Stimulated activated CD4-positive, alpha-beta T cell treated with anti-CD3 and anti-CD28 coated beads, Interleukin-1b, Interleukin-23, amount 100 ng/mL, for 1 hour (primary cell): ENCODE measurements at places on chromosomes 4 and X.

GRCh38 chrX:44459501-44459900 lies 83.2 kb downstream of the FUNDC1 start:
- DNase-seq, result no peak

- DNase-seq, result no peak
These were observed 759.2 kb downstream of the DMD start for GRCh38 chrX:32451954-32452695.

- DNase-seq, result no peak
These were observed 553.6 kb upstream of the BOD1L1 start for GRCh38 chr4:14180983-14181601.

- no peak for DNase-seq
These were observed 37.5 kb downstream of the ANXA10 start for GRCh38 chr4:168129802-168130201.

GRCh38 chr4:43607400-43607799 lies 714.9 kb downstream of the GRXCR1 start:
- DNase-seq, result no peak

DNA sequence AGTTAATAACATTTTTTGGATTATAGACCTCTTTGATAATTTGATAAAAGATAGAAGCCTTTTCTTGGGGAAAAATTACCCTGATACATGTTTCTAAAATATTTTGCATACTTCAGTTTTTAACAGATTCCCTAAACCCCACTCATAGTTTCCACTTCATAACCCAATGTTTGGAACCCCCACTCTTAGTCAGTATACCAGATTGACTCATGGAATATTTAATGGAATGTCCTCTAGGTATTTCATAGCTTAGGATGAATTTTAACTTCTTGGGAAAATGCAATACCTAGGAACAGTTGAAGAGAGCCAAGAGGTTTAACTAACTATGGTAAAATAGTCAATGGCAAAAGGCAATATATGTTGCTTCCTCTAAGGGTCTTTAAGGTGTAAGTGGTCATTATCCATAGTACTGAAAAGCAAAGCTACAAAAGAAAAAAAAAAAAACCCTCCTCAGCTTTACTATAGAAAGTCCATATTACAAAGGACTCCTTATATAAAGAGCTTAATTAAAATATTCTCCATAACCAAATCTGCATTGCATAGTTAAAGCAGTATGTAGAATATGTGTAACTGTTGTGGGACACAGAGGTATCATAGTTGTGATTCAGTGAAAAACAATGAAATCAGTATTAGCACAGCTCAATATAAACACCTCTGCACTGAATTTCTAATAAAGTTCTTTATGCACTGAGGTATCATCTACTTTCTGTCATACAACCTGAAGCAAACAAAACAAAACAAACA lies 159.9 kb downstream of the PCDH7 start:
- no peak for DNase-seq

DNA sequence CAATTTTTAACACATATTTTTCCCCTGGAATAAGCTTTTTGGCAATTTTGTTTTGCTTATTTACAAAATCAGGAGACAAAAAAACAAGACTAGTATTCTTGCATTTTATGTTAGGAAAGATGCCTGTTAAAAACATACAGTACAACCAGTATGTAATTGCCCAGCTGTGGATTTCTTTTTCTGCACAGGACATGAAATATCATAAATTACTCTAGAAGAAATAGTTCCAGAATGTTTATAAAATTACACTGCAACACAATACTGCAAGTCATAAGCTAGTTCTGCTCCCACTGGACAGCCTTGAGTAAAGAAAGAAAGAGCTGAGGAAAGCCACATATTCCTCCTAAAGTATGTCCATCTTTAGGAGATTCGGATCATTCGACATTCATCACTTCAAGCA lies 133.5 kb downstream of the SCFD2 start:
- DNase-seq, result no peak

DNA sequence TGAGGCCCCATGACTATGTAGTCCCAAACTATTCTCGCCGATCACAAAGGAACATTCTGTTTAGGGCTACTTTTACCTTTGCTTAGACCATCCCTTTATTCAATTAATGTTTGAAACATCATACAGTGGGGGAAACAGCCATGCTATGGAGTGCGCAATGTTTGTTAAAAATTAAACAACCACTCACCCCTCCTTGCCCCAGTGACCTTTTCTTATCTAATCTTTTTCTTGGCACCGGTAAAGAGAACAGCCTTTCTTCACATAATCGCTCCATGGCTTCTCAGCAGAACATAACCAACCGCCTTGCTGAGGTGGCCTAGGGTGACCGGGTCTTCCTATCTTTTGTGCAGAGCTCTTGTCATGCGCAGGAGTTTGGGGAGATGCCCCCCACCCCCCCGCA lies 152.6 kb downstream of the VCX3A start:
- DNase-seq, result no peak

- DNase-seq, result no peak
These were observed 47.5 kb downstream of the RAPGEF2 start for GRCh38 chr4:159150396-159150795.

- no peak for DNase-seq
These were observed 14.2 kb downstream of the TAB3 start for GRCh38 chrX:30874851-30875250.

DNA sequence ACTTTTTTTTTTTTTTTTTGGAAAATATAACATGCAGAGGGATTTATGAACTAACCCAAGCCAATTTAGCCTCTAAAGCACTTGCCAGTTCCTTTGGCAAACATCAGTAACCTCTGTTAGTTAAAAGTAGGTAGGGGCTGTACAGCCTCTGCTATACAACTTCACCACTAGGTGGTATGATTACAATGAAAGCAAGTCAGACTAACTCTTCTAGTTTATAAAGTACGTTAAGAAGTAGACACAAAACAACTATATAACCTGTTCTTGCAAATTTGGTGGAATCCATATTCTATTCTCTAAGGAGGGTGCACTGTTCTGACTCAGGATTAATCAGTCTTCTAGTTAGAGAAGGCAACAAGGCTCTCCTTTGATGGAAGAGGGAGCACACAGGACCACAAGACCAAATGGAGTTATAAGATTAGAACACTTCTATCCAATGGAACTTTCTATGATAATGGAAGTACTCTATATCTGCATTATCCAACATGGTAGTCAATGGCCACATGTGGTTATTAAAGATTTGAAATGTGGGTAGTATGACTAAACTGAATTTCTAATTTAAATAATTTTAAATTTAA lies 12.8 kb downstream of the AIMP1 start:
- no peak for DNase-seq

- DNase-seq, result no peak
These were observed 74.4 kb downstream of the CASP3 start for GRCh38 chr4:184574861-184575260.

- DNase-seq, result no peak
These were observed 56.7 kb downstream of the STOX2 start for GRCh38 chr4:183961795-183962194.

DNA sequence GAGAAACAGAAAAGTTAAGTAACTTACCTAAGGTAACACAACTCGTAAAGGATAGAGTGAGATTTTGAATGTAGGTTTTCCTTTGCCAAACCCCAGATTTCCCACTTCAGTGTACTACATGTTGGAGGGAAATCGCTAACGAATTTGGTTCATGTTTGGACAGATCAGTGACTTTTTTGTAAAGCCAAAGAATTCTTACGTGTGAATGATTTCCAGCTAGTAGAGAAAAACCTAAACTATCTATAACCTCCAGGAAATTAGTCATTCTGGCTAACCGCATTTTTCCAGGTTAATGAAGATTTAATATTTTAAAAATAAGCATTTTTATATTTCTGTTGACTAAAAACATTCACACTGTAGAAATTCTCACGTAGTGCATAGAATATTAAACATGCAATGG lies 7.2 kb downstream of the TENM3 start:
- DNase-seq, result no peak

GRCh38 chr4:118757761-118758251 lies 72.6 kb downstream of the METTL14 start:
- no peak for DNase-seq

GRCh38 chr4:110540581-110540980 lies 64.6 kb downstream of the ENPEP start:
- no peak for DNase-seq

GRCh38 chrX:11944501-11944900 lies 186.5 kb downstream of the MSL3 start:
- no peak for DNase-seq

DNA sequence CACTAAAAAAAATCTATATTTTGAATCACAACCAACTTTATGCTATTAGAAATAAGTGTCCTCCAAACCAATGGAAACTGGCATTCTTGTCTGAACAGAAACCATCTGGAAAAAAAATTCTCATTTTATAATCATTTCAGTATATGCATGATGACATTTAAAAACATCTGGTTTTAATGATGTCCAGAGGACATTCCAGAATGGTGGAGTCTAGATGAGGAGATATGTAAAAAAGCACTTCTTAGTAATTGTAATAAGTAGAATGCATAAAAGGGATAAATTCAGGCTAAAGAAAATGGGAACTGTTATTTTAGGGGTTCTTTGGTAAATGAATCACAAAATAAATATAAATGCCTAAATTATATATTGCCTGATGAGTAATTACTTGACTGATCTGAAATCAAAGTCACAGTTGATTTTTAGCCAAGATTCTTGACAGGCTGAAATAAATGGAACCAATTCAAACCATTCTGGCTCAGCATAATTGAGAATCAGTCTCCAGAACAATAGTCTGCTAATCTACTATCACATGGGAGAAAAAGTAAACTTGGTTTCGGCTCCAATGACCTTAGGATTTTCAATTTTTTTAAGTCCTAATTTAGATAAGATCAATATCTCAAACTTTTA lies 636.6 kb downstream of the FAT4 start:
- DNase-seq, result no peak

DNA sequence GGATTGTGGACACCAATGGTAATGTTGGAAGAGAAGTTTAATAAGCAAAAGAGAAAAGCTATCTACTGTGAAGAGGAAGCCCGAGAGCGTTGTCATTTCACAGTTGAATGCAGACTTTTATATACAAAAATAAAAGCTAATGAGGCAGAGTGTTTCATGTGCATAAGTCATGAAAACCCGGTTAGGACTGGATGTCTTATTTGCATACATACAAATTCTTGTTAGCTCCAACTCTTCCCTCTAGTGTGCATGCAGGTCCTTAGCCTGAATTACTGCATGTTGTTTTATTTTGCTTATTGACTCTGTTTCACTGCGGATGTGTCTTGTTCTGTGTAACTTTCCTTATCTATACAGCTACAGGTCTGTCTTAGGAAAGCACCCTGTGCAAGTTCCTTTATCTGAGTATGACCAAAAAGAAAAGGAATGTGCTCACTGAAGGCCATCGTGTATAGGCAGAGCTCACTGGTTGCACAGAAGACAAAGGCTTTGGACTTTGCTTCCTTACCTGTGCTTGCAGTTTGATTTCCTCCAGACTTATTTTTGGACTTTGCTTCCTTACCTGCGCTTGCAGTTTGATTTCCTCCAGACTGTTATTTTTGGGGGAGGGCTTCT lies 25.1 kb upstream of the UGT2B11 start:
- DNase-seq, result no peak

DNA sequence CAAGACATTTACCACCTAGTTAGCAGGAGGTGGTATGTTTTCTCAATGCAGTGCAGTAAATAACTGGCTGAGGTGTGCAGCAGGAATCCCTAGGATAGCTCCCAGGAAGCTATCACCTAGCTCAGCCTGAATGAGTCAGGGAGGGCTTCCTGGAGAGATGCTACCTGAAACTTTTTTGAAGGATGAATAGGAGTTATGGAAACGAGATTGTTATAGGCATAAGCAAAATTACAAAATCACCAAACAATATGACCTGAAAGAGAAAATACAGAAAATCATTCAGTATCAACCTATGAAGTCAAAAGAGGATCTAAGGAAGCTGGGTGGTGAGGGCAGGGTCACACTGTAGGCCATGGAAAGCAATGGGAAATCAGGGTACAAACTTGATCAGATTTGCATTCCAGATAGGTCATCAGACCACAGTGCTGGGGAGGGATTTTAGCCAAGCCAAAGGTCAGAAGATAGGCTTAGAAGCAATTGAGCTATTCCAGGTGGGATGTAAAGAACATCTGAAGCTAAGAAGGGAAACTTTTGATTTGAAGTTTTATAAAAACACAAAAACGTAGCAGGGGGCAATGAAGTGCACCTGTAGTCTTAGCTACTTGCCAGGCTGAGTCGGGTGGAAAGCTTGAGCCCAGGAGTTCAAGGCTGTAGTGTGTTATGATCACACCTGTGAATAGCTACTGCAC lies 11.3 kb downstream of the AREG start:
- DNase-seq, result no peak

DNA sequence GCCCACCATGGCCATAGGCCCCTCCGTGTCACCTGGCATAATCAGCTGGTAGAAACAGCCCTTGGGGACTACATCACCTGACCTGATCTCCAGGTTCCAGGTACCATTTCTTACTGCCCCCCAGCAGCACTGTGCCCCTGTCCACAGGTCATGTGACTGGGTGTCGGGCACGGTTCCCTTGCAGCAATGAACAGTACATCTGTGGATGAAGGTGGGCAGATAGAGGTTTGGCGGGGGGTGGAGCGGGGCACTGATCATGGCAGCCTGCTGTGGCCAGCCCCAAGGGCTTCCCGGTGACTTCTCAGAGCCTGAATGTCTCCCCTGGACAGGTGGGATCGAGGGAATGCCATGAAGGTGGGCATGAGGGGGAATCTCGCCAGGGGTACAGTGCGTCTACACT lies 37.8 kb downstream of the TRMT44 start:
- no peak for DNase-seq
